ENCODE measurements at places on chromosomes 13 and 19.

DNA sequence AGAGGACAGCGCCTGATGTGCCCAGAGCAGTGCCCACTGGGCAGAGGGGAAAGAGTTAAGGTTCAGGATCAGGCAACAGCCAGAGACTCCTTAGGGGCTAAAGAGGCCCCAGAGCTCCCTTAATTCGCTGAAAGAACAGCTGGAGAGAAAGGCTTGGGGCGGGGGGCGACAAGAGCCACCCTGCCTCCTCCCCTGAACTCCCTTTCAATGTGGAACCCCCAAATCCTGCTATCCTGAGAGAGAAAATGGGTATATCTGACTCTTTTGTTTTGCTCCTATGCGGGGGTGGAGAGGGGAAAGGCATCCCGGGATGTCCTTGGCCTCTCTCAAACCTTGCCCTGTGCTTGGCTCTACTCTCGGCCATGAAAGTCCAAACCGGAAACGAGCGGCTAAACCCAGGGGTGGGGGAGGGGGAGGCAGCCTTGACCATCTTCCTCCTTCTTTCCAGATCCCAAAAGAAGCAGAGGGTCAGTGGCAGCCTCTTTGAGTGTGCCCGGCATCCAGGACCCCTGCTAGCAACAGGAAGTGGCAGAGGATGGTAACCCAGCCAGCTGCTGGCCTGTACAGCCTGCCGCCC is 4.7 kb downstream of the PRKACA start:
- no peak for DNase-seq

GRCh38 chr13:48156466-48156865 is 61.6 kb upstream of the MED4 start:
- no peak for DNase-seq

DNA sequence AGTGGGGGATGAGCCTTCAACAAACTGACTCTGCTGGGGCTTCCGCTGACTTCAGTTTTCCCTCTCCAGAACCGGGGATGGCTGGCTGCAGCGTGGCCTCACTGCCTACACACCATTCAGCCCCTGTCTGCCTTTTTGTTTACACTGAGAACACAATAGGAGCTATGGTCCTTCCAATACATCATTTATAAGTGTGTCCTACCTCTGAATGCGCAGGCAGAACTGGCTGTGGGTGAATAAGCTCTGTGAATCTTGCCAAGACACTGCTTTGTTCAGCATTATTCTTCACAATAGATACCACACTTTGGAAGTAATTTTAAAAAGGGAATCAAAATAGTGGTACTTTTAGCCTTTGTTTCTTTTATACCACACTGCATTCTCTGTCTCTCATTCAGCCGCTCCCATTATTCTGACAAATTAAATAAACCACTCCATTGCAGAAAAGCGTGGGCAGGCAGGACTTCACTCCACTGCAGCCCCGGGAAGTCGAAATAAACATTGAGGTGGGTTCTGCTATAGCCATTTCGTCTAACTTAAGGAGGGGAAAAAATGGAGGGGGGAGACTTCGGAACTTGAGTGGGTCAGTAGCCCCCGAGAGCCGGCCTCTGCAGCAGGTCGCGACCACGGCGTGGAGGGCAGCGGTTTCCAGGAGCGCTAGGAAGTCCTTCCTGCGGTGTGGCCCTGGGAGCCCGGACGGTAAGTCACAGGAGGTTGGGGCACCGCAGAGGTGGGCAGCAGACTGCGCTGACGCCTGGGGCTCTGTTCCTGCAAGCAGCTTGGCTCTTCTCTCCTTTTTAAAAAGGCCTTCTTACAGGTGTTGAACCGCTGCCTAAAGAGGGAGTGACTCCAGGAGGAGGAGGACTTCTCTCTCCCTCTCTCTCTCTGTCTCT is 94.8 kb upstream of the SOX1 start:
- DNase-seq: peak; percentile 81

DNA sequence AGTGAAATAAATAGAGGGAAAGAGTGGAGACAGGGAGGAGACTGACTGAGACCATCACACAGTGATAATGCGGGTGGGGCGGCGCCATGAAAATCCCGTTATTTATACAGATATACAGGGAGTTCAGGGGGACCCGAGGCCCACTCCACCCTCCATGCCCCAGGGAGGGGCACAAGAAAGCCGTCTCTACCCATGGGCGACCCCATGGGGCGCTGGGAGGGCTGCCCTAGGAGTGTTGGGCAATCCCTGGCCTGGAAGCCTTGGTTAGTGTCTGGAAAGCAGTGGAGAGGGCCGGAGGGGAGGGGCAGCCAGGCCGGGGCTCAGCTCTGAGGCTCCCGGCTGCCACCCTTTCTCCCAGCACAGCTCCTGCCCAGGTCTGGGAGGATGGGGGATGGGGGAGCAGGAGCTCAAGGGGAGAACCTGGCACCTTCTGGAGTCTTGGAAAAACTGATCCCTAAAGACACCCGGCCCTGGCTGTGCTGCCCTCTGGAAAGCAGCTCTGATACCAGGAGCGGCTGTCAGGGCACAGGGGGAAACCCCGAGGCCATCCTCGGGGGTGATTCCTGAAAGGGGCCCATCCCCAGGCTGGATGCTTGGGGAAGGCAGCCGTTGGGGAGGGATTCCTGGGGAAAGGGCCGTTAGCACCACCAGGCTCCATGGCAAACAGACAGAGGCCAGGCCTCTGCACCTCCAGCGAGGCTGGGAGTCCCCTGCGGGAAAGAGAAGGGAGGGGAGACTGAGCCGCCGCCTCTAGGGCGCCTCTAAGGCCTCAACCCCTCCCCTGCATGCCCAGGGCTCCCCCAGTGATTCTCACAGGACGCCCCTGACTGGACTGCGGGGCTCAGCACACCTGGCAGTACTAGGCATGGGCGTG is 3.0 kb upstream of the PRKD2 start:
- DNase-seq: no peak

GRCh38 chr19:45999653-46000121 is 4.4 kb downstream of the CCDC61 start:
- DNase-seq: no peak

DNA sequence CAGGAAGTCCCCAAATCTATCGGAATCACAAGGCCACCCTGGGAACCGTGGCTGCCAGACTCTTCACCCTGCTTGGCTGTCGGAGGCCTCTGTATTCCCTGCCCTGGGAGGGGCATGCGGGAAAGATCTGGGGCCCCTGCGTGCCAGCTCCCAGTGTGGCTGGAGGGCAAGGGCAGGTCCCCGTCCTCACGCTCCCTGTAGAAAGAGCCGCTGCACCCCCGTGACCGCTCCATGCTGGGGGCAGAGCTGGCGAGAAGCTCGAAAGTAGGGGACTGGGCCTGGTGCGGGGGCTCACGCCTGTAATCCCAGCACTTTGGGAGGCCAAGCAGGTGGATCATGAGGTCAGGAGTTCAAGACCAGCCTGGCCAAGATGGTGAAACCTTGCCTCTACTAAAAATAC is 208.4 kb upstream of the SOX1 start:
- DNase-seq: no peak

- DNase-seq: no peak
Measured at GRCh38 chr13:36884235-36884634, 35.8 kb downstream of the SMAD9 start.

GRCh38 chr19:19202707-19203011 is 555 bp downstream of the NR2C2AP start:
- DNase-seq: no peak

DNA sequence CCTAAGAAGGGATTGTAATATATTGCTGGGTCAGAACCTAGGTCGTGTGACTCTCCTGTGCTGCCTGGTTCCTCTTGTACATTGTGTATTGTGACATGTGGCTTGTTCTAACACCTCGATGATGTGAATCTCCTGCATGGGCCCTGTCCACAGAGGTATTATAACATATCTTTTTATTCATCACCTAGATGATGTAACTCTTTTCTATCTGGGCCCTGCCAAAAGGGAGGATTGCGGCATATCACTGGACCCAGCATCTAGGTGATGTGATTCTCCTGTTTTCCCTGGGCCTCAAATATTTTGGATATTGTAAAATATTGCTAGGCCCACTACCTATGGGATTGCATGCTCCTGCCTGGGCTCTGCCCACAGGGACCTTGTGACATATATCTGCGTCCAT is 33.4 kb upstream of the ZNF254 start:
- no peak for DNase-seq

DNA sequence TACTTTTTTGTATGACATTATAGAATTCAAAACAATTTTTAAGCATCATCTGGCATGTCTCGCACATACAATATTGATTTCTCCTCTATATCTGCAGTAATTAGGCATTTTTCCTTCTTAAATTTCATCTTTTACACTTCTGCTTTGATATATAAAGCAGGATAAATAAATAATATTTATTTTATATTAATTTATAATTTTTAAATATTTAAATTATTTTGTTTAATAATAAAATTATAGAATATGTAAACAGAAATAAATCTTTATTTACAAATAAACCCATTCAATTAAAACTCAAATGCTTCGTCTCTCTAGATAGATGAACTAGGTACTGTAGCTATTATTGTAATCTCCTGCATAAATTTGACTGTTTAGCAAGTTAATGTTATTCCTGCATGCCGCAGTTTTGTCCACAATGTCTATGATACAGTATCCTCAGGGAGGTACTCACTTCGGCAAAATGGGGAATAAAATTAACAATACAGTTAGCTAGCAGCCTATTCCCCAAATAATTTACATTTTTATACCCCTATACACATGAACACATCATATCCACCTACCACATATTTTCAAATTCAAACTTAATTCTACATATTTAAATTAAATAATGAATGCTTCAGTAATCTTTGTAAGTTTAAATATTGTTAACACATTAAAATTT is 473.6 kb upstream of the SLC10A2 start:
- DNase-seq: no peak

GRCh38 chr13:83831796-83832195 is 50.5 kb downstream of the SLITRK1 start:
- DNase-seq: no peak

DNA sequence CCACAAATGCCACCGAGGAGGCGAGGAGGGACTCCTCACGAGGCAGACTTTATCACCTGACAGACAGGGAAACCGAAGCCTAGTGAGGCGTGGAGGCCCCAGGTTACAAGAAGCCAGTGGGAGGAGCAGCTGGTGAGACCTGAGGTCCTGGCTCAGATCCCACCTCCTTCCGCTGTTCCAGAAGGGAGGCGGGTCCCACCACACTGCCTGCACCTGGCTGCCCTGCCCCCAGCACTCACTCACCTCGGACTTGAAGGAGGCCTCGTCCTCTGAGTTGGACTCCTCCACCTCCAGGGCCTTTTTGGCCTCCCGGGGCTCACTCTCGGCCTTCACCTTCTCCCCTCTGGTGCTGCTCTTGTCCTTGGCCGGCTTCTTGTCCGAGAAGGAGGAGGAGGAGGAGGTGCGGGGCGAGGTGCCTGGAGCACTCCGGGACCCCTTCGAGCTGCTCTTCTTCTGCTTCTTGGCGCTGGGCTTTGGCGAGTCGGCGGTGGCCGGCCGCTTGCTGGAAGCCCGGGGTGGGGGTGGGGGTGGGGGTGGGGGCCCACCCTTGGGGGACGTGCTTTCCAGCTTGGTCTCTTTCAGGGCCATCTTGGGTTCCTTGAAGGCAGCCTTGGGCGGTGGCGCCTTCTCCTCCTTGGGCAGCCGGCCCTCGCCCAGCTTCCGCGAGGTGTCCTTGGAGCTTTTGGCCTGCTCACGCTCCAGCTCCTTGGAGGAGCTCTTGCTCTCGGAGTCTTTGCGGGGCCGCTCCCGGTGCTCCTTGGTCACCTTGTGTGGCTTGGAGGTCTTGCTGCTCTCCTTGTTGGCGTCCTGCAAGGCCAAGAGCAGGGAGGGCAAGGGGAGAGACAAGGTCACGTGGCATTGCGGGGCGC is 57.7 kb downstream of the MLLT1 start:
- no peak for DNase-seq

DNA sequence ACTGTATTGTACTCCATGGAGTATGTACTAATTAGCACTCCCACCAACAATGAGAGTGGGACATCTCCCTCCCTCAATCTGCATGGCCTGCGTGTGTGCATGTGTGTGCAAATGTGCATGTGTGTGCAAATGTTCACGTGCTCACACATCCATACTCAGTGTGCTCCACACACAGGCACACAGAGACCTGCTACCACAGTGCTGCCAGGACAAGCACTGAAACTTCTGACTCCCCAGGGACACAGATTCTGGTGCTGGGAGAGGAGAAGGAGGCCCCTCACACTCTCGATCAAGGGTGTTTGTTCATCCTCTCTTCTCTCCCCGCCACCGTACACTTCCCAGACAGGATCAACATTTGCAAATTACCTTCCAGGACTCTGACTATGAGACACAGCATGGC is 37.8 kb upstream of the ZNF507 start:
- DNase-seq: peak; percentile 36

- DNase-seq: no peak
Measured at GRCh38 chr19:16308081-16308480, 16.5 kb upstream of the KLF2 start.

DNA sequence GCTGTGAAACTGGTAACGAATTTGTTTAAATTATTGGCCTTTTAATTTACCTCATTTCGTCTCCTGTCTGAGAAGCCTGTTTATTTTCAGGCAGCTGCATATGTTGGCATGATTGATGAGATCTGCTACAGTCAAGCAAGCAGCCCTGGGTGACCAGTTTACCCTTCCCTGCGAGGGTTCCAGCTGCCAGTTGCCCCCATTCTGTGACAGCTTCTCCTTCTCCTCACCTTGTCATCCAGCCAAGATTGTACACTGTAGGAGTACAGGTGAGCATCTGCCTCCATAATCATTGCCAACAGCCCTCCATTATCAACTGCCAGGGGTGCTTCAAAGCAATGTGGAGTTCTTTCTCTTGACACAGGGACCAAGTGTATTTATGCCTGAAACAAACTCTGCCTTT is 1979.9 kb upstream of the PRR20A start:
- DNase-seq: no peak

GRCh38 chr19:32631381-32631780 is 43.6 kb downstream of the ANKRD27 start:
- DNase-seq: no peak

DNA sequence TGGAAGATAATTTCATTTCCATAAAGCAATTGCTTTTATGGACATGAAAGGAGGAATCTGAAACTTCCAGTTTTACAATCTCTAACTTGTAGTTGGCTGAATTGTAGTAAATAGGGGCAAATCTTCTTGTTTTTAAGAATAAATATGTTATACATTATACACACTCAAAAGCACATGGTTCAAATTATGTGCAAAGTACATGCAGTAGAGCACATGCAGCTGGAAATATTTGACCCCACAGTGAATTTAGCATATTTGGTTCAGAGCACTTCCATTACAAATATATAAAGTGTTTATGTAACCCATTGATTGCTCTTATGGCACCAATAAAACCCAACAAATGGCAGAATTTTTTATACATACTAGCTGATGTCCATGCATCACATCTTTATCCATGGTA is 180.5 kb downstream of the IRS2 start:
- no peak for DNase-seq

All from osteocyte (in vitro differentiated cells).